Activated CD4-positive, alpha-beta T cell treated with anti-CD3 and anti-CD28 coated beads, Interleukin-2, amount 50 U/mL, for 48 hours (primary cell): ENCODE measurements at places on chromosomes 5 and 9.

GRCh38 chr9:98191181-98191608, 1.2 kb downstream of the CORO2A start:
- no peak for DNase-seq

GRCh38 chr5:159240301-159240870, 22.7 kb upstream of the UBLCP1 start:
- peak; percentile 9 for DNase-seq

DNA sequence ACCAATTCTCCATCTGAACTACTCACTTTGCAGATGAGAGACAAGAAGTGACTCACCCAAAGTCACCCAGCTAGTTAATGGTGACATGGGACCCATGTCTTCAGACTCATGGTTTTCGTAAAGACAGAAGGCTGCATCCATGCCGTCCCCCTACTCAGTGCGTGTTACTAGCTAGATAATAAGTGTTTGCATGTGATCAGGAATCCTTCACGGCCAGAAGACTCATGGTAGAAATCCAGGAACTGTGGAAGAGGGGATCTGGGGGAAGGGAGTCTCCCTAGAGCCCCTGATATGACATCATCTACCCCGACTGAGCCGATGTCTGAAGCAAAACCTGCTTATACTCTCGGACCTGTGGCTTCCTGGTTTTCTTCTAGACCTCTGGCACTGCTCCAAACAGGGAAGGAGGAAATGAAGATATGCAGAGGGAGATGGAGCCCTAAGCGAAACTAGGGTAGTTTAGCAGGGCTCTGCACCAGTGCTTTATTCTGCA, 3.3 kb downstream of the RNF183 start:
- no peak for DNase-seq

GRCh38 chr5:83475935-83476814, 4.6 kb downstream of the VCAN start:
- DNase-seq = no peak

- DNase-seq = no peak
These were observed 52.5 kb downstream of the TRIP13 start for GRCh38 chr5:944992-945685.

DNA sequence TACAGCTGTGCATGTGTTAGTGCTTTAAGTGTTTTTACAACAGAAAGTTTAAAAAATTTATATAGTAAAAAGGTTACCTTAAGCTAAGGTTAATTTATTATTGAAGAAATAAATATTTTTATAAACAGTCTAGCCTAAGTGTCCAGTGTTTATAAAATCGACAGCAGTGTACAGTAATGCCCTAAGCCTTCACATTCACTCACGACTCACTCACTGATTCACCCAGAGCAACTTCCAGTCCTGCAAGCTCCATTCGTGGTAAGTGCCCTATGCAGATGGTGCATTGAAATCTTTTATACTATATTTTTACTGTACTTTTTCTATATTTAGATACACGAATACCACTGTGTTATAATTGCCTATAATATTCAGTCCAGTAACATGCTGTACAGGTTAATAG, 159.1 kb downstream of the ROR2 start:
- DNase-seq = no peak

- DNase-seq = no peak
These were observed 69.7 kb downstream of the TRIO start for GRCh38 chr5:14212838-14213237.

- DNase-seq = peak; percentile 56
These were observed 681 bp downstream of the MAN2A1 start for GRCh38 chr5:109690242-109690974.

DNA sequence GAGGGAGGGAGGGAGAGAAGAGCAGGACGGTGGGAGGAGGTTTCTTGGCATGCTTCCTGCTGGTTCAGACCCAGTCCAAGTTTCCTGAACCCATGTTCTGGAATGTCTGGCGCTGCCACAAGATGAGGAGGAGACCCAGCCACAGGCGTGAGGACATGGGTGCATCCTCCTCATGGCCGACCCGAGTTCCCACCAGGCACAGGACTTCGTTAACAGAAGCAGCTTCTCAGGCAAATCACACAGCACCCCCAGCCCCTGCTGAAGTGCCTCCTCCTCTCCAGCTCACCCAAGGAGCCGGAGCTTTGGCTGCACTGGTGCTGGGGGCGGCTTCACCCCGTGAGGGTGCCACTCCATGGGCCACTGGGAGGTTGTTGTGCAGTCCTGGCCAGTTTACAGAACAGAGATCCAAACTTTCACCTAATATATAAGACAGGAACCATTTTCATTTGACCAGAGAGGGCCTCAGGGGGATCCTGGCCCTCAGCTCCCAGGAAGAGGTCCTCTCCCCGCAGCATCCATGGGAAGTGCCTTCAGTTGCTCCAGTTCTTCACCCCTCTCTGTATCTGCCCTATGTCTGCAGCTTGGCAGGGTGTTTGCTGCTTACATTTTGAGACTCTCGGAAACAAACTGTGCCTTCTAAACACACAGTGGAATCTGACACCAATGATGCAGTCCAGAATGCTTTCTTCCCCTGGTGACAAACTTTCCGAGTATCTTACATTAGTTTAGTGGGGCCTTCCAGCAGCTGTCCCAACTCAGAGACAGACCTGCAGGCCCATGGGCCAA, 10.2 kb upstream of the NKD2 start:
- DNase-seq = no peak

- DNase-seq = no peak
These were observed 182.5 kb downstream of the EDIL3 start for GRCh38 chr5:84202136-84202535.

- DNase-seq = no peak
These were observed 122.4 kb upstream of the NR5A1 start for GRCh38 chr9:124629600-124629999.

GRCh38 chr5:145800181-145800580, 35.0 kb downstream of the PRELID2 start:
- DNase-seq = no peak

DNA sequence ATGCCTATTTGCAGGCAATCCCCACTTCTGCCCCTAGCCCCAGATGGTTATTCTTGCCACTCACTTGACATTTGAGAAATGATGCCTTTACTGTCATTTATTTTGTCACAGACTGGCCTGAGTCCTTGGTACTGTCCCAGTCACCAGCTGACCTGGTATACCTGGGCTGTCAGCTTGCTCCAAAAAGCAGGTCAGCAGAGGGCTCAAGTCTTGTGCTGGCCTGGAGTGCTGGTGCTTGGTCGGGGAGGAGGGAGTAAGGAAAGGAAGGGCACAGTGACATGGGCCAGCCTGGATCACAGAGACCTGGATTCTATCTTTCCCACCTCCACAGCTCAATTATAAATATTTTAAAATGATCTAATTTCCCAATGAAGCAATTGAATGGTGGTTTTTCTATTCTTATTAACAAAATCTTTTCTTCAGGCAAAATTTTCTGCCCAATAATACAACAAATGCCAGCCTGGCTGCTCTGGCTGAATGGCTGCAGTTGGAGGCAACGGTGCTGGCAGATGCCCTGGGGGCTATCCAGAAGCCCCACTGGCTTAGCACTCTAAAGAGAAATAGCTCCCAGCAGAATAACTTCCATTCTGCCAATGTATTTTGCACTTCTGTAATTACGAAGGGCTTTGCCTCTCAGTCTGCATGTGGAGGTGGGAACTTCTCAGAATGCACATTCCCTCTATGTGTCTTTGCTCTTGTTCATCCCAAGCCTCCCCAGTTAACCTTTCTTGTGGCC, 160.6 kb downstream of the GADD45G start:
- DNase-seq = no peak

DNA sequence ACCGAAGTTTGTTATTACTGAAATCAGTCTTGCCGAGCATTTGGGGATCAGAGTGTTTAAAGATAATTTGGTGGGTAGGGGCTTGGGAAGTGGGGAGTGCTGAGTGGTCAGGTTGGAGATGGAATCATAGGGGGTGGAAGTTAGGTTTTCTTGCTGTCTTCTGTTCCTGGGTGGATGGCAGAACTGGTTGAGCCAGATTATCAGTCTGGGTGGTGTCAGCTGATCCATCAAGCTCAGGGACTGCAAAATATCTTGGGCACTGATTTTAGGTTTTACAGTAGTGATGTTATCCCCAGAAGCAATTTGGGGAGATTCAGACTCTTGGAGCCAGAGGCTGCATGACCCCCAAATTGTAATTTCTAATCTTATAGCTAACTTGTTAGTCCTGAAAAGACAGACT, 5.4 kb upstream of the ANKRD31 start:
- no peak for DNase-seq

DNA sequence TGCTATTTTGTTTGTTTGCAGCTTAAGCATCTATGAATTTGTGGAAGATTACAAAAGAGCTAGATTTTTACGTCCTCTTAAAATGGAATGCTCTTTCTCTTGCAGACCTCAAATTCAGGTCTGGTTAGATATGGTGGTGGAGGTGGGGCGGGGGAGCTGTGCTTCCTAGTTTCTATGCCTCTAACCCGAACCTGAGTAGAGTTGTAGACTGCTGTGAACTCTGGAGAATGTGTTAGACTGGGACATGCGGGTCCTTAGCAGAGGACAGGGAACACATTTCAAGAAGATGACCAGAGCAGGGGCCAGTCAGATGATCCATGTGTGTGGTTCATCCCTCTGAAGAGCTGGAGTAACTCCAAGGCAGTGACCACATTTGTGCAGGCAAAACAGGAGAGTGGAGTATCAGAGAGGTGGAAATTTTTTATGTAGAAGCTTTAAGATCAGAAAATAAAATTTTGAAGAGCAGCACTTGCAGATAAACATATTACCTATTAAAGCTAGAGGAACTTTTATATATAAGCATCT, 154.9 kb downstream of the FAM174A start:
- DNase-seq = no peak

GRCh38 chr5:139796061-139796806, 626 bp downstream of the PSD2 start:
- DNase-seq = no peak

DNA sequence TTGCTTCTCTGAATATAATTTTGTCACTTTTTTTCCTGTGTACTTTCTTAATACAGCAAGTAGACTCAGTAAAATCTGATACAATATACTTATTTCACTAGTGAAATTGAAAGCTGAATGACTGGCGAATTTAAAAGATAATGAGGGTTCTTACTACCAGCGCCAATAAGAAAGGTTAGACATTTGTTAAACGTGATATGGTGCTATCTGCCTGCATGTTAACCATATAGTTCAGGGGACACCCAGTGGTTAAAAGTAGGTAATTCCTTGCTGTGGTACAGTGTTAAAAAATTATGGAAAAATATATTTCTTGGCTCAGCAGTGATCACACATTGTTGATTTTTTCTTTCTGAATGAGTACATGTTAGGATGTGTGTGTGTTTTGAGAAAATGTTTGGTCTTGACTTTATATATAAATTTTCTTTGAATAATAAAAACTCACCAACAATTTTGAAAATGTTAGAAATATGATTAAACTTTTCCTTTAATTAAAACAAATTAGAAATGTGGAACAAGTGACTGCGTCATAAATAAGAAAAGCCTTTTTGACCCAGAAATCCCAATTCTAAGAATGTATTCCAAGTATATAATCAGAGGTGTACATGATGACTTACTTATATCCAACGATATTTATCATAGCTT, 25.8 kb downstream of the CAST start:
- no peak for DNase-seq

DNA sequence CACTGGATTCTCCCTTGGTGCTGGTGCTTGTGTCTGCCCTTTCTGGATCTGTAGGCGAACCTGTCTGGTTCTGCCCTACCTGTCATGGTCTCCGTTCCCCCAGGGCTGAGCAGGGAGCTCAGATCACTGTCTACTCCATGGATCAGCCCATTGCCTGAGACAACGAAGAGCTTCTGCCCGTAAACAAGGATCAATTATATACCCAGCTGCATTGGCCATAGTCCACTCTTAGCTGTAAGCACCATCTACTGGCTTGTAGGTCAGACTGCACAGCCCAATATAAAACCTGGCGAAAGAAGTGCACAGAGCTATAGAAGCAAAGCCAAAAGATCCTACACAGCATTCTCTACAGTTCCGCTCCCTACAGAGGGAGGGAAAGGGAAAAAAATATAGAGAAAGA, 181.5 kb upstream of the RPS23 start:
- no peak for DNase-seq

- DNase-seq = no peak
These were observed 67.9 kb upstream of the RXRA start for GRCh38 chr9:134258332-134258731.

GRCh38 chr5:159415301-159415937, 85.1 kb upstream of the IL12B start:
- DNase-seq = no peak

- peak; percentile 42 for DNase-seq
These were observed 68.3 kb downstream of the FGF1 start for GRCh38 chr5:142617416-142618129.

DNA sequence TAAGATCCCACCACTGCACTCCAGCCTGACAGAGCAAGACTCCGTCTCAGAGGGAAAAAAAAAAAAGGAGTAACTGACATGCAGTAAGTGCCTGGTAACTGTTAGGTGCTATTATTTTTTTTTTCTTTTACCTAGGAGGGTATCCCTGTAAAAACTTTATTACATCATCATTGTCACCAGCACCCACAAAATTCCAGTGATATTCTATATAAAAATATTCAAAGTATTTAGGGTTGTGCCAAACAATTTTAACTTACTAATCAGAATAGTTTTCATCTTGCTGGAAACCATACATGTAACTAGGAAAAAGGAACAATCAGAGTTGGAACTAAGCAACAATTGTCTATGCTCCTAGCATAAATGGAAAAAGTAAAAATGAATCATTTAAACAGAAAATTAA, 112.4 kb downstream of the SSBP2 start:
- no peak for DNase-seq

DNA sequence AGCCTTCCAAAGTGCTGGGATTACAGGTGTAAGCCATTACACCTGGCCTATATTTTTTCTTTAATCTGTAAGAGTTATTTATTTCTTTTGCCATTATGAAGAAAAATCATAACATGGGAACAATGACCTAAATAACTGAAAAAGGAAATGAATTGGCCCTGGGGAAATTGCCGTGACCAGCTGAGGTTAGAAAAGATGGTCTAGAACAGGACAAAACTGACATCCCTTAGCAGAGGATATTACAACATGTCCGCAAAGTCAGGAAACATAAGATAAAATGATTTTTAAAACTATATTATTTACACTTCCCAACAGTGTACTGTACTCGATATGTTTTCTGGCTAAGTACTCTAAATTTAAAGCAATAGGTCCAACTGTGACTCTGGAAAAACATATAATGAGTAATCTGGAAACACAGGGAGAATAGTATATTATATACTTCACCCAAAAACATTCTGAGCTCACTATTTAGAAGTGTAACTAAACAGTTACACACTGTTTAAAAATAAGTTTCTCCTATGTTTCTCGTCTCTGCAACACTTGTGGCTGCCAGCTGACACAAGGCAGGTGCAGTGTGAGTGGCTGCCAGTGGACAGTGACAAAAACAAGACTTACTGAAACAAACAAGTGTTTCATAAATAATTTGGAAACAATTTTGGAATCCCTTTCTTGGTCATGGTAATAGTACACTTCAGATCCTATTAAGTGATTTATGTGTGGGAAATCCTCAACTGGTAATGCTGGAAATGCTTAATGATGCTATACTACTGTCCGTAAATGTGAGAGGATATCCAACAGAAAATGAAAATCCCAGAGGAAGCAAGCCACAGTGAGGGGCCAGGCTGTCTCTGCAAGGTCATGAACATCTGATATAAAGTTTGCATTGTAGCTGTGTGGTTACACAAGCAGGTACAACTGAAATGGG, 69.1 kb downstream of the C9orf85 start:
- DNase-seq = no peak

- no peak for DNase-seq
These were observed 51.0 kb upstream of the FYB1 start for GRCh38 chr5:39270225-39270848.

- DNase-seq = peak; percentile 26
These were observed 13.8 kb upstream of the PLEKHG4B start for GRCh38 chr5:77957-78804.
